ENCODE measurements at places on chromosomes 11 and 22.

DNA sequence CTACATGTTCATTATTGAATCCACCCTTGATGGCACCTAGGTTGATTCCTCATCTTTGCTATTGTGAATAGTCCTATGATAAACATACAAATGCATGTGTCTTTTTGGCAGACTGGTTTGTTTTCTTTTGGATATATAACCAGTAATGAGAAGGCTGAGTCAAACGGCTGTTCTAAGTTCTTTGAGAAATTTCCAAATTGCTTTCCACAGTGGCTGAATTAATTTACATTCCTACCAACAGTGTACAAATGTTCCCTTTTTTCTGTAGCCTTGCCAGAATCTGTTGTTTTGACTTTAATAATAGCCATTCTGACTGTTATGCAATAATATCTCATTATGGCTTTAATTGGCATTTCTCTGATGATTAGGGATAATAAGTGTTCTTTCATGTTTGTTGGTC, 184.9 kb downstream of the CASP12 start:
- no peak for DNase-seq

DNA sequence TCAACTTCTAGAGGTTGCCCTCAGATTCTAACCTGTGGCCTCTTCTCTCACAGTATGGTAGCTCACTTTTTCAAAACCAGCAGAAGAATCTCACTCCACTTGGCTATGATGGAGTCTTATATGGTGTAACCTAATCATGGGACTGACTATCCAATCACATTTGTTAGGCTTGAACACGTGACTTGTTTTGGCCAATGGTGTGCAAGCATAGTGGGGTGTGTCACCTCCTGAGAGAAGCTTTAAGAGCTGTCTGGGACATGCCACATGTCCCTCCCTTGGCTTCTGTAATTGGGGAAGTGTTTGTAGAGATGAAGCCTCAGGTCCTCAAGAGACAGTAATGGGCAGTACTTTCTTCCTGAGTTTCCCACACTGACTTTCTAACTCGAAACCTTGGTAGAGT, 12.8 kb upstream of the SMIM38 start:
- no peak for DNase-seq

- no peak for DNase-seq
These were observed 8.4 kb downstream of the RHBDD3 start for GRCh38 chr22:29259253-29259899.

DNA sequence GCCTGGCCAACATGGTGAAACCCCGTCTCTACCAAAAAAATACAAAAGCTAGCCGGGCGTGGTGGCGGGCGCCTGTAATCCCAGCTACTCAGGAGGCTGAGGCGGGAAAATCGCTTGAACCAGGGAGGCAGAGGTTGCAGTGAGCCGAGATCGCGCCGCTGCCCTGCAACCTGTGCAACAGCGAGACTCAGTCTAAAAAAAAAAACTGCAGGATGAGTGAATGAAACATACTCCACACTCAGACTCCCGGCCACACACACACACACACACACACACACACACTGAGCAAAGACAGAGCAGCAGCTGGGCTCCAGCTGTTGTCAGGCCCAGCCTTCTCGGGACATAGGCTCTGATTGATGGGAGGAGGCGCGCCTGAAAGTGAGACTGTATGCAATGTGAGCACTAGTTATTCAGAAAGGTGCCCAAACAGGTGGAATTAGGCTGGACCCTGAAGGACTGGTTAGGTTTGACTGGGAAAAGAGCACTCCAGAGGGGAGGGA, 1.5 kb upstream of the PLEKHA7 start:
- DNase-seq = no peak

DNA sequence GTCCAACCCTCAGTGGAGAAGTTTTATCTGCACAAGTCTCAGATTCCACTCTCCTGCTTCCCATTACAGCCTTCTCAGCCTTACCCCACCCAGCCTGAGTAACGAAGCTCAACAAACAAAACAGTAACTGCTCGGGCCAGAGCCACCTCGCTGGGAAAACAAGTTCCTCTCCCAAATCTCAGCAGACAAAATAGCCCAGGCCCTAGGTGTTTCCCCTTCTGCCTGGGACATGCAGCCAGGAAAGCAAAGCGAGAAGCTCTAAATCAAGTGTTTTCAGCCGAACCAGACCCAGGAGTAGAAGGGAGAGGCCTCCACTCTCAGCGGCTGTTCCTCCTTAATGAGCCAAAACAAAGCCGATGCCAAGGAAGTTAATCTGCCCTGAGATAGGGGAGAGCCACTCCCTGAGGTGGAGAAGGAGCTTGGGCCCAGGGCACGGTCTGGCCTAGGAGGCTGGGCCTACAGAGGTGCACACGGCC, 44.0 kb downstream of the LIF start:
- DNase-seq = no peak

- no peak for DNase-seq
These were observed 31.2 kb downstream of the TPBGL start for GRCh38 chr11:75271730-75272129.

DNA sequence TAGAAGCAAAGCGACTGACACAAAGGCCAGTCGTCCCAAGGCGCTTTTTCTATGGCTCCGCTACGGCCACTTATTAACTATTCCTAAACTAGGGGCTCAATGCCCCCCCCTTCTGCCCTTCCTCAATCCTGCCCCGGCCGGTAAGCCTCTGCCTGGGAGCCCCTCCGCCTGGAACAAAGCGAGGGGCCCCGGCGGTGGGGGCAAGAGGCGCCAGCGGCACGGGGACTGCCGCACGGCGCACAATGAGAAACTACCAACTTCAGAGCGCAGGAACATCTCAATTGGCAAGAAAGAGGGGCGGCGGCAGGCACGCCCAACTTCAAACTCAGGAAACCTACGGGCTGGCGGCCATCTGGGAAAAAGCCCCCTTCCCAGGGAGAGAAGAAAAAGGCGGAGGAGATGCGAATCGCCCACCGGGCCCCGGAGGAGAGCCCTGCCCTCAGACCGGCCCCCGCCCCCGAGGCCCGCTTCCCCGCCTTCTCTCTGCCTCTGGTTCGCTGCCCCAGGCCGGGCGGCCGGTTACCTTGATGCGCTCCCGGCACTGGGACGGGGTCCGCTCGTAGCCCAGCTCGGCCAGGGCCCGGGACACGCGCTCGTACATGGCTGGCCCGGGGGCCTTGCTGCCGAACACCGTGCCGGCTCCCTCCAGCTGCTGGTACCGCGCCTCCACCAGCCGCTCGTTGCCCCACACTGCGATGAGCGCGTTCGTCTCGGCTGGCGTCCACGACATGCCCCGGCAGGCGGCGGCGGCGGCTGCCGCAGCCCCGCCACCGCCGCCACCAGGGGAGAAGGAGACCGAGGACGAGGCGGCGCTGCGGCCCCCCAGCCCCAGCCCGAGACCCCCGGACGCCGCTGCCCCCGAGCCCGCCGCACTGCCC, 619 bp downstream of the MSANTD2 start:
- no peak for DNase-seq

DNA sequence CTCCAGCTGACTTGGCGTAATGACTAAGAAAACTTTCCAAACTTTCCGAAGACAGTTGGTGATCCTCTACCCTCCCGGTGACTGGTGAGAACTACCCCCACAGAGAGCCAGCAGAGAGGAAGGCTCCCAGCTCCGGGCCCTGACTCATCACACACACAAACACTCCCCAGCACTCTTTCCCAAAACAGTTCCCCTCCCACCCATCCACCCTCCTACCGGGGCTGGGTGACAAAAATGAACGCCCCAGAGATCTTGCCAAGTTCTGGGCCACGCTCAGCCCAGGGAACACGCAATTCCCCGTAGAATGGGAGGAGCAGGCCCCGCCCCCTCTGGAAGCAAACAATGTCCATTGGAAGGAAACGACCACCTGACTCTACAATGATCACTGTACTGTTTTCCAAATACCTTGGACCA, 21.3 kb upstream of the JAM3 start:
- no peak for DNase-seq

GRCh38 chr11:10287140-10287539, 6.9 kb downstream of the SBF2 start:
- no peak for DNase-seq

- DNase-seq = no peak
These were observed 11.9 kb downstream of the OR4C6 start for GRCh38 chr11:55673860-55674259.

DNA sequence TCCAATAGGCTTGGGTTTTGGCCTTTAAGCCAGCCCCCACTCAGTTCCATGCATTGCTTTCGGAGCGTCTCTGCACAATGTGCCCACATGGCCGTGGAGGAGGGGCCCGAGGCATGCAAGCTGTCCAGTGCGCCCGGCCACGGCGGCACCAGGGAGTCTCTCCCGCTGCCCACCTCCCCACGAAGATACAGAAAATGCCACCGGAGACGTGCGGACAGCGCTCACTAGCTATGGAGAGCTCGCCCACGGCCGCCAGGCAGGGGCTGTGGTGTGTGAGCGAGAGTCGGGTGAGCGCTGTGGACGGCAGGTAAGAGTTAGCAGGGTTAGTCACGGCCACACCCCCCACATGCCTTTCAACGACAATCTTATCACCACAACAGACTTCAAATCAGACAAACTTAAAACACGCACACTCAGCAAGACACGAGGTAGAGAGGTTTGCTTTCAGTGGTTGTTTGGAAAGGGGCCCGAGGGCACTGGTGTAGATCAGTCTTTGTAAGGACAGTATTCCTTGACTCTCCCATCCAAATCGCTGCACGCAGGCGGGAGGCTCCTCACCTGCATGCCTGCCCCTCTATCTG, 18.7 kb upstream of the BID start:
- no peak for DNase-seq

DNA sequence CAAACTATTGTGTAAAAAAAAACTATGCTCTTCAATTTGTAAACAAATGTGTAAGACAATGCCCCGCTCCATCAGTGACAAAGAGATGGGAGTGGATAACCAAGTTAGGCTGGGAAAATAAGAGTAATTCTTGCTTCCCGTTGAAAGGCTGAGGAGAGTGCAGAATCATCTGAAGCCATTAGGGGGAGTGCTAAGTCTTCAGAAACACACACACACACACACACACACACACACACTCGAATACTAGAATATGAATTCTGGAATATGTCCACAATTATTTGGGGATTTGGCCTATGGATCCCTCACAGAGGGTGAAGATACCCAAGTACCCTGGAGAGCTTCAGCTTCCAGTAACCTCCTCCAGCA, 27.8 kb upstream of the ROBO3 start:
- DNase-seq = peak; percentile 57

DNA sequence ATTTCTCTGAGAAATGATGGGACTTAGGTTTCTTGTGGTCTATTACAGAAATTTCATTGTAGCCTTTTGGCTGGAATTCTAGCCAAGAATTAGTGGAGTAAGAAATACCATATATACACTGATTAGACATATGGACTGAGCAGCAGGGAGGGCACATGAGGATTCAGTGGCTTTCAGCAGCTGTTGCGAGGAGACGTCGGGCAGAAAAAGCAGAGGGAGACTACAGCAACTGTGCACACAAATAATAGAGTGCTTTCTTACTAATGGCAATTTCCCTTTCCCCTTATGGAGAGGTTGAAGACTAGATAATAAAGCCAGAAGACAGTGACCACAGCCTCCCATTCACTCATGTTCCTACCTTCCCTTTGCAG, 35.4 kb upstream of the CCDC34 start:
- peak; percentile 70 for DNase-seq

GRCh38 chr11:118247041-118247440, 5.1 kb downstream of the MPZL3 start:
- DNase-seq = no peak

GRCh38 chr11:68150037-68150436, 28.8 kb upstream of the CHKA start:
- no peak for DNase-seq

- DNase-seq = no peak
These were observed 44.4 kb upstream of the CARD18 start for GRCh38 chr11:105183987-105184386.

- no peak for DNase-seq
These were observed 982 bp upstream of the SHANK3 start for GRCh38 chr22:50671641-50672040.

DNA sequence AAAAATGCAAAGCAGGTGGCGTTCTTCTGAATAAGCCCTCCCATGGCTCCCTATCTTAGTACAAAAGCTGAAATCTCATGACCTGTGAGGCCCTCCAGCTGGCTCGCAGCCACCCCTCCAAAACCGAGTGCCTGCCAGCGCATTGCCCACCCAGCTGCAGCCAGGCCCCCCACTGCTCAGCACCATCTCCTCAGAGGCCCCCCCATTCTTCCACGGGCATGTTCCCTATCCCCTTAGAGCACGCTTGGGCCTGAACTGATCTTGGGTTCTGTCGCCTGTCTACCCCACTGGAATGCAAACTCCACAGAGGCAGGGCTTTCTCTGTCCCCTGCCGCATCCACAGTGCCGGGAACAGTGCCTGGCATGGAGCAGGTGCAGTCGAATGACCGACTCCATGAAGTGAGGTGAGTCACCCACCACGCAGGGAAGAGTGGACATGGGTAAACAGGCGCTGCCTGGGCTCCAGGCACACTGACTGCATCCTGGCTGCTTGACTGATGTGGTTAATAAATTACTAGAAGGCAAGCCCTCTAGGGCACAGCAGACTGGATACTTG, 11.3 kb upstream of the EFCAB6 start:
- no peak for DNase-seq

GRCh38 chr22:49364398-49364797, 463.3 kb downstream of the BRD1 start:
- no peak for DNase-seq

- peak; percentile 75 for DNase-seq
These were observed 2.5 kb downstream of the KCNJ4 start for GRCh38 chr22:38452373-38453065.

GRCh38 chr22:27895600-27895999, 23.5 kb downstream of the PITPNB start:
- DNase-seq = no peak

GRCh38 chr11:92875473-92875872, 94.0 kb upstream of the MTNR1B start:
- DNase-seq = no peak

GRCh38 chr11:14577835-14578529, 57.8 kb upstream of the PSMA1 start:
- no peak for DNase-seq

GRCh38 chr11:13054278-13054677, 45.2 kb downstream of the RASSF10 start:
- DNase-seq = no peak

- no peak for DNase-seq
These were observed 86.4 kb upstream of the TMEM45B start for GRCh38 chr11:129729216-129729615.

GRCh38 chr11:71370895-71371673, 77.1 kb downstream of the DHCR7 start:
- DNase-seq = peak; percentile 31

DNA sequence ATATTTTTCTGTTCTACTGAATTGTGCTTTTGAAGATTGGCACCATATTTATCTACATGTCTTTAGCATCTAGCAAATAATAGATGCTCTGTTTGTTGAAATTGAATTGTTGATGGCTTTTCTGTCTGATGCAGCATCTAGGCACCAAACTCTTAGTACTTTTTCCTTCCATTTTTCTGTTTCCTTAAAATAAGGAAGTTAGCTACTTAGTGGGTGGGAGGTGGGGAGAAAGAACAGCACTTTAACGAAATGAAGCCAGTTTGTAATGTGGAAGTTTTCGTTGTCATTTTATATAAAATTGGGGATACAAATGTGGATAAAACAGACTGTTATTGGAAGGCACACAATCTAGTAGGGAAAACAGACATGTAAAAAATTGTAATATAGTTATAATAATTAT, 76.6 kb downstream of the HIPK3 start:
- no peak for DNase-seq

All from NCI-H524 (cell line).